Cortex of kidney (tissue), 1 donor: ENCODE measurements at places on chromosomes 1 and 21.

DNA sequence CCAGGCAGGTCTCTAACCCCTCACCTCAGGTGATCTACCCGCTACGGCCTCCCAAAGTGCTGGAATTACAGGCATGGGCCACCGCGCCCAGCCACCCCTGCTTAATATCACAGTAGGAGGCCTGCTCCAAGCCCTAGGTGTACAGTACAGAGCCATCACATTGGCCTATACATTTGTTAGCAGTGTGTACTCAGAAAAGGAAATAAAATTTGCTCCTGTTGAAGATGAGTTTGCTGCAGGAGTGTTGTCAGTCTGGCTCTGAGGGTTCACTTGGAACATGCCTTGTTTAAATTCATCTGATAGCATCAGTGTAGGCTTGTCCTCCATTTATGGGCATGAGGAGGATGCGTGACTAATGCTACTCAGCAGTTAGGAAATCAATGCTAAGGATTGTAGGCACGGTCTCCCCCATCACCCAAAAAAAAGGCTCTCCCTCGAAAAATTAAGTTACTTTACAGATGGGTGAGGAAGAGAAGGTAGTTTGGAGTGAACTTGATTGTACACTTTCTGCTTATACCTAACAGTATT lies 4.6 kb upstream of the ENAH start:
- no peak for DNase-seq

DNA sequence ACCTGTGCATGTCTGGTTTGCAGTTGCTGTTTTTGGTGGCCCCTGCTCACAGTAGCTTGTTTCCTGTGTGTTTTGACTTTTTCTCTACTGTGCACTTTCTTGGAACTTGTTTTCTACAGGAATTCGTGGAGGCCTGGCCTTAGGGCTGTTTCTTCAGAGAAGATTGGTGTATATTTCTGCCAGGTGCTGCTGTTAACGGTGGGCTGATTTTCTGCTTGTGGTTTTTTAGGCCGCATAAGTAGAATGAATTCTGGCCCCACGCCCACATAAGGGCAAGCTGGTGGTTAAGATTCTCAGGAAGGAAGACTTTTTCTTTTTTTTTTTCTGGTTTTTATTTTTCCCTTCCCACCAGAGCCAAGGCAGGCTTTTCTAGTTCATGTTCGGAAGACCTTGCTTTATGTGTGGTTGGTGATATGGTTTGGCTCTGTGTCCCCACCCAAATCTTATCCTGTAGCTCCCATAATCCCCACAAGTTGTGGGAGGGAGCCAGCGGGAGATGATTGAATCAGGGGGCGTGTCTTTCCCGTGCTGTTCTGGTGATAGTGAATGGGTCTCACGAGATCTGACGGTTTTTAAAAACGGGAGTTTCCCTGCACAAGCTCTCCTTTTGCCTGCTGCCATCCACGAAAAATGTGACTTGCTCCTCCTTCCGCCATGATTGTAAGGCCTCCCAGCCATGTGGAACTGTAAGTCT lies 71.5 kb upstream of the DISP3 start:
- no peak for DNase-seq

DNA sequence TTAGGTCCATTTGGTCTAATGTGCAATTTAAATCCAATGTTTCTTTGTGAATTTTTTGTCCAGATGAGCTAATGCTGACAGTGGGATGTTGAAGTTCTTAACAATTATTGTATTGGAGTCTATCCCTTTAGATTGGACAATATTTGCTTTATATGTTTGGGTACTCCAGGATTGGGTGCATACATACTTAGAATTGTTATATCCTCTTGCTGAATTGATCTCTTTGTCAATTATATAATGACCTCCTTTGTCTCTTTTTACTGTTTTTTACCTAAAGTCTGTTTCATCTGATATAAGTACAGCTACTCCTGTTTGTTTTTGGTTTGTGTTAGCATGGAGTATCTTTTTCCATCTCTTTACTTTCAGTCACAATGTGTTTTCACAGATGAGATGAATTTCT lies 22.2 kb downstream of the CD55 start:
- no peak for DNase-seq

DNA sequence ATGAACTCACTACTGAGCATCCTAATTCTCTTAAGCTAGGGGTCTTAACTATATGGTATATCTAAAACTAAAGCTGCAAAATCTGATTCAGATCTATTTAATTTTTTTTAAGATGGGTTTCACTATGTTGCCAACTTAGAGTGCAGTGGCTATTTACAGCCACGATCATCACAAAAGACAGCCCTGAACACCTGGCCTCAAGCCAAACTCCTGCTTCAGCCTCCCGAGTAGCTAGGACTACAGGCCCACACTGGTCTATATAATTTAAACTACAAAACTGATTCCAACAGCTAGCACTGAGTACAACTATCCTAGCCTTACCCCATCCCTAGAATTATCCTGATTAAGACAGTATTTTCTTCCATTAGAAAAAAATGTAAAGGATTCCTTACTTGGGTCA lies 37.1 kb downstream of the EIF4G3 start:
- no peak for DNase-seq

DNA sequence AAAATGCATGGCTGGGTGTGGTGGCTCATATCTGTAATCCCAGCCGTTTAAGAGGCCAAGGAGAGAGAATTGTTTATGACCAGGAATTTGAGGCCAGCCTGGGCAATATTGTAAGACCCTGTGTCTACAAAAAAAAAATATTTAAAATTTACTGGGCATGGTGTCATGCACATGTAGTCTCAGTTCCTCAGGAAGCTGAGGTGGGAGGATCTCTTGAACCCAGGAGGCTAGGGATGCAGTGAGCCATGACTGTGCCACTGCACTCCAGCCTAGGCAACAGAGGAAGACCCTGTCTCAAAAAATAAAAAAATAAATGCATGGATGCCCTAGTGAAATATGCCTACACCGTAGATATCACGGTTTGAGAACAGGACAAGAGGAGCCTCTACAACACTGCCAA lies 1331.2 kb upstream of the B3GALT2 start:
- no peak for DNase-seq

GRCh38 chr1:155083865-155084721 lies 5.5 kb downstream of the EFNA3 start:
- no peak for DNase-seq

DNA sequence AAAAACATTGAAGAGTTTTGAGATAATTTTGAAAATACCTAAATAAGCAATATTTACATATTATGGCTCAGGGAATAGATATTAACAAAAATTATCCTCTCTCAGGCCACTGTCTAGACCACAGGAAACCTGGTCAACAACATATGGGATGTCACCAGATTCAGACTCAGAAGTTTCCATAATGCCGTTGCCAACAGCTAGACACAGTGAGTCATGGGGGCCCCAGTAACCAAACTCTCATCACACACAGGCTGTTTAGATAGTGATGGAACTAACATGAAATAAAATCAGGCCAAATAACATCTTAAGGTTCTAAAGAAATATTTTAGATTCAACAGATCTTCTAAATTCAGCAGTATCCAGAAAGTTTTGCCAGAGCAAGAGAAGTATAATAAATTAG lies 681.7 kb upstream of the ADAMTS5 start:
- no peak for DNase-seq

DNA sequence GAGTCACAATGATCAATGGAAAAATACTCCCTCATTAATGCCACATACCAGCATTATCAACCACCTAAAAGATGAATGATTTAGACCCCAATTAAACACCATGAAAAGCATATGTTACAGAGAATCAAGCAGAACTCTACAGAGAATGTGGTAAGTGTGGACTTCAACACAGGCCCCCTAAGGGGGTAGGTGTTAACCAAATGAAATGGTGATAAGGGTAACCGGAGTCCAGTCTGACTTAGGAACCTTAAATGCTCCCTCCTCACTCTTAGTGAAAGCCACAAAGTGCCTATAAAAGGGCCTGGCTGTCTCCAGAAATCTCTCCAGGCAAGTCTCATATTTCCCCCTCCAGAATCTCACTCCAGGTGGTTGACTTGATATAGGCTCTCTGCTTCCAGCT lies 149.2 kb upstream of the FOXD3 start:
- no peak for DNase-seq

- no peak for DNase-seq
Observed at GRCh38 chr1:7407980-7408770, 362.9 kb upstream of the VAMP3 start.

DNA sequence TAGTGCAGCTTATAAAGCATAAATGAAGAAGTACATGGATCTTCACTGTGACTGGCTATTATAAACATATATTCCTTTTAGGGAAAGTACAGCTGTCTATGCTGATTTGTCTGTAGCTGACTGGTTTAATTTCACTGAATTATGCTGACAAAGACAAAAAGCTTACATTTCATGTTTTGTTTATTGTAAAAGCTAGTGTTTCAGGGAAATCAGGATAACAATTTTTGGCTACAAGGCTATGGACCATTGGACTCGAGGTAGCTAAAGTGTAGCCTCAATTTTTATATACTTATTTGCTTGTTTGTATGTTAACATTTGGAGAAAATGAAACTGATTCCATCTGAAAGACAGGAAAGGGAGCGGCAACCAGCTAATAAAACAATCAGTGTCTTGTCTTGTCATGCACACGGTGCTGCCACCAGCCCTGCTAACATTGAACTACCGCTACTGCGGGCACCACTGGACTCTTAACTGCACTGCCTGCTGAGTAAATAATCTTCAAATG lies 480.2 kb downstream of the COL11A1 start:
- DNase-seq, result no peak

DNA sequence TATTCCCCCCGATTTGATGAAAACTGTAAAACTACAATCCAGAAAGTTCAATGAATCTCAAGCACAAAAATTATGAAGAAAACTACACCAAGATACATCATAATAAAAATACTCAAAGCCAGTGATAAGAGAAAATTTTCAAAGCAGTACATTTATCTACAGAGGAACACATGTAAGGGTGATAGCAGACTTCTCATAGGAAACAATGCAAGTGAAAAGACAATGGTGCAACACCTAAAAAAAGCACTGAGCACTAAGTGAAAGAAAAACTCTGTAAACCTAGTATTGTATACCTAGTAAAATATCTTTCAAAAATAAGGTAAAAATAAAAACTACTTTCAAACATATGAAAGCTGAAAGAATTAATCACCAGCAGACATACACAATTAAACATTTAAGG lies 76.1 kb upstream of the IRF2BP2 start:
- DNase-seq, result no peak

DNA sequence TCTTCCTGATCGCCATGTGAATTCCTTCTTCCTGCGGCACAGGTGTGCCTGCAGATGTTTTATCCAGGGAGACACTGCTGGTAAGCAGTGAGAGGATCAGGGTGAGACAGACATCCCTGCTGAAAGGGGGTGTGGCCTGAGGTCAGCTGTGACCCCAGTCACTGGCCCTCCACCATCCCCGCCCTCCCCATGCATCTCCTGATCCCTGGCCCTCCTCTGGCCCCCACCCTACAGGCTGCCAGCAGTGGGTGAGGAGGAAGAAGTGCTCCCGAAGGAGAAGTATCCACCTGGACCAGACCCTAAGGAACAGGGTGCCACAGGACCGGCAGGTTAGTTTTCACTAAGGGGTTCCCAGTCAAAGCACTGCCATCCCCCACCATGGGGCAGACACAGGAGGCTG lies 85.3 kb downstream of the GLIS1 start:
- DNase-seq, result no peak

- no peak for DNase-seq
Observed at GRCh38 chr1:228986093-228986904, 251.0 kb downstream of the RHOU start.

GRCh38 chr1:177163844-177164379 lies 600 bp downstream of the ASTN1 start:
- no peak for DNase-seq

- DNase-seq, result no peak
Observed at GRCh38 chr21:32372755-32373154, 20.1 kb downstream of the URB1 start.

GRCh38 chr1:172980456-172980855 lies 70.3 kb downstream of the TNFSF18 start:
- DNase-seq, result no peak
